ENCODE measurements at places on chromosomes 7 and 10.

DNA sequence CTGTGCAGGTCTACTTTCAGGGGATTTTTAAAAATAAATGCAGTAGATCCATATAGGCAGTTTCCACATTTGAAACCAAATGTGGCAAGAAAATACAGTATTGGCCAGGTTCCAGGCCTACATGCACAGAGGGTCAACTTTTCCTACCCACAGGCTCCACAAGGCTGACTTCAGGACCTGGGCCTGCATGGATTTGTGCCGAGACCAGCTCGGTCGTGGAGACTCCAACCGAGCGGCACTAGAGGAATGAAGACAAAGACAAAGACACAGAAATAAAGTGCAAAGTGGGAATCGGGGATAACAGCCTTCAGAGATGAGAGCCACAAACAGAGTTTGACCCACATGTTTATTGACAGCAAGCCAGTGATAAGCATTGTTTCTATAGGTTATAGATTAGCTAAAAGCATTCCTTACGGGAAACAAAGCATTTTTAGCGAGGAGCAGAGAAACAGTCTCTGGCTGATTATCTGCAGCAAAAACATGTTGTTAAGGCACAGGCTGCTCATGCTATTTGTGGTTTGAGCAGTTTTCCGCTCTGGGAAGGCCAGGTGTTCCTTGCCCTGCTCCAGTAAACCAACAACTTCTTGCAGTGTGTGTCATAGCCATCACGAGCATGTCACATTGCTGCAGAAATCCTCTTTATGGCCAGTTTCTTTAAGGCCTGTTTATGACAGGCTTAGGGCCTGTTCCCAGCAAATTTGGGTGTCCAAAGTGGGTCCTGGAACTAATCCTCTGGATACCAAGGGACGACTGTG is 52.6 kb downstream of the ZNF37A start:
- DNase-seq: no peak

DNA sequence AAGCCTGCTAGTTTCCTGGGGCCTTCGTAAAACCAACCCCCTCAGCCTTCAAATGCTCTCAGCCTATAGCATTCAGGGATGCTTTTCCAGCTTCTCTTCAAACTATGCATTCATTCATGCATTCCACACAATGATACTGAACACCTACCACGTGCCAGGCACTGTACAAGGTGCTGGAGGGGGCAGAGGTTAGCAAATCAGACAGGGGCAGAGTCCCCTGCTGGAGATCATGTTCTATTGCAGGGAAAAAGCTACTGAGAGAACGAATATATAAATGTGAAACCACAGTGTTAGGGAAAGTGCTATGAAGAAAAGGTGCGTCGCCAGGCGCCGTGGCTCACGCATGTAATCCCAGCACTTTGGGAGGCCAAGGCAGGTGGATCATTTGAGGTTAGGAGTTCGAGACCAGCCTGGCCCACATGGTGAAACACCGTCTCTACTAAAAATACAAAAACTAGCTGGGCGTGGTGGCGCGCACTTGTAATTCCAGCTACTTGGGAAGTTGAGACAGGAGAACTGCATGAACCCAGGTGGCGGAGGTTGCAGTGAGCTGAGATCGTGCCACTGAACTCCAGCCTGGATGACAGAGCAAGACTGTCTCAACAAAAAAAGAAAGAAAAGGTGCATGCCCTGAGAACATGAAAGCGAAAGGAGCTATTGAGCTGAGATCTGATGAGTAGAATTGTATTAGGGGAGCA is 64.6 kb upstream of the CALN1 start:
- DNase-seq: no peak

- no peak for DNase-seq
Measured at GRCh38 chr7:5215313-5215712, 25.3 kb downstream of the WIPI2 start.

- no peak for DNase-seq
Measured at GRCh38 chr7:151377406-151377805, 32.4 kb downstream of the WDR86 start.

GRCh38 chr7:41817386-41817785 is 114.5 kb upstream of the INHBA start:
- no peak for DNase-seq

DNA sequence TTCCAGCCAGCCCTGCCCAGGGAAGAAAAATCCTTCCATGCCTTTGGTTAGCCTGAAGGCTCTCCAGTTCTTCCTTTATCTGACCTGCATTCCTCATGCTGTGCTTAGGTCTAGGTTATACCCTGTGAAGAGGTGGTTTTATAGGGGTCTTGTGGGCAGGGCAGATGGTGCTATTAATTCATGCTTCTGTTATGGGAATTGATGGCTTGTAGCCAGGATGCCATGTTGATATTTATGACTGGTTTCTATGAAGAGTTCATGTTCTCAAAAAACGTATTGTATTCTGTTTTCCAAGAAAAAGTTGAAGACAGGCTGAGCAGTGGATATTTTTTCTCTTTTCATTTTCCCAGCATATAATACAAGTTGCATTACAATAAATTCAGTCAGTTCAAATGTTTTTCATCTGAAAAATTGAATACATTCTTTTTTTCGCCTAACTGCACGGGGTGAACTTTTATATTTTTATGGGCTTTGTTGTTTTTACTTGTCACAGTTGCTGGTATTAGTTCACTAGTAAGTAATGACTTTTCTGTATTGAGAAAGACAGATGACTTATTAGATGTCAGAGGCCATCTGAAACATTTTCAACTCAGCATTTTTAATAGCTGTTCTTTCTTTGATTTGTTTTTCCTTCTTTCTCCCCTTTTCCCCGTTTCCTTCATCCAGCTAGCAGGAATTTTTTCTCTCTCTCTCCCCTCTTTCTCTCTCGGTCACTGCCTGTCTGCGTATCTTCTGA is 322.8 kb downstream of the LRMDA start:
- no peak for DNase-seq

DNA sequence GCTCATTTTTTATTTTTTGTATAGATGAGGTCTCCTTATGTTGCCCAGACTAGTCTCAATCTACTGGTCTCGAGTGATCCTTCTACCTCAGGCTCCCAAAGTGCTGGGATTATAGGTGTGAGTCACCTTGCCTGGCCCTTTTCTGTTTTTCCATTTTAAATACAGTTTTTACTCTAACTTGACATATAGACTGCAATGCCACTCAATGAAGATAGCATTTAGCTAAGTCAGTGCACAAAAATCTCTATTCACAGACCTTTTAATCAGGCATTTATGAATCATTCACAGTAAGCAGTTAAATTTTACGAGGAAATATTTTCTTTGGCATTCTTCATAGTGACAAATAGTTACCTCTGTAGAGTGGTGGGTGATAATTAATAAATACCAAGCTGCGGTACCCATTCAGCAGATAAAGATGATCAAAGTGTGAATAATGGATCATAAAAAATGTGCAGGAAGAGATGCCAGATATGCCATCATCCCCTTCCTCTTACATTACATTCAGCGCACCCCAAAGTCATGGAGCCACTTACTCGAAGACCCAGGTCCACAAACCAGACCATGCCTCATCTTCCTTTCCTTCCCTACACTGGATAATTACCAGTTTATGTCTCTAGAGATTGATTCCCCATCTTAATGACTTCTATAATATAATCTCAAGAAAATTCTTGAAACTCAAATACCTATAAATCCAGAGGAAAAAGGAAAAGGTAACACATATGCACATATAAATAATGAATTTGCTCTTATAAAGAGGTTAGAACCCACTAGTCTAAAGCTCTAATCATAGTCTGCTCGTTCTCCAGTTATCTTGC is 56.0 kb downstream of the UBE2H start:
- DNase-seq: no peak

GRCh38 chr7:96400001-96400400 is 78.1 kb upstream of the SLC25A13 start:
- DNase-seq: no peak

DNA sequence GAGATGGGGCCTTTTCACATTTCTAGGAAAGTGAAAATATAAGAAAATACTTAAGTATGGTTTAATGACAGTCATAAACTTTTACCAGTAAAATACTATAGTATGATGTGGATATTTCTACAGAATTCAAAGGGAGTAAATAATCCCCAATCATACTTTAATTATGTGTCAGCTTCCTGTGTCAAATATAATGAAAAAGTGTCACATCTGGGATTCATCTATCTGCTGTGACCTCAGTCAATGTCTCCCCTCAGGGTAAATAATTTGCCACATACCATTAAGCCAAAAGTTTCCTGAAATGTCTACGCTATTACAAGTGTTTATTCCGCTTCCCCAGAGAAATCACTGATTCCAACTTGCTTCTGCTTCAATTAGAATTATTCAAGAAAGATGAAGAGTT is 110.5 kb downstream of the ITGA8 start:
- DNase-seq: no peak

GRCh38 chr7:139127648-139128047 is 18.1 kb upstream of the ZC3HAV1 start:
- no peak for DNase-seq

DNA sequence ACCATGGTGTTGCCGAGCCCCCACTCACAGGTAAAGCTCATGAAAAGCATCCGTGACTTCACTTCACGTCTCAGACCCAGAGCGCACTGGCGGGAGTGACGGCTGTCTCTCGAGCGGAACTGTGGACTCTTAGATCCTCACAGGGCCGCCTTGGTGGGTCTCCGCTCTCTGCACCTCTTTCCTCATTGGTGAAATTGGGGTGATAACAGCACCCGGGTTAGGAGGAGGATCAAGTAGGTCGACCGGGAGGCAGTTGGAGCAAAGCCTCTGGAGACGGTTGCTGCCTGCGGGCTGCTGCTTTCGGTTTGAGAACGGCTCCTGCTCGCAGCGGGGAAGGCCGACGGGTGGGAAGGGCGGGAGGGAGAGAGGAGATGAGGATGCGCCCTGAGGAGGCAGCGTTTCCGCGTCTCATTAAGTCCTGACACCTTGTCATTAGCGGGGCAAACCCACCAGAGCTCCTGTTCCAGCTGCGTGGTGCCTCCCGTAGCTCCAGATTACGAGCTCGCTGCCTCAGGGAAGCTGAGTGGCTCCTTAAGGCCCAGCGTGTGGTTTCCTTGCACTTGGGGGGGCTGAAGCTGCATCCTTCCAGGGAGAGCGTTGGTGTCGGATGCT is 51.9 kb upstream of the CFAP46 start:
- no peak for DNase-seq

DNA sequence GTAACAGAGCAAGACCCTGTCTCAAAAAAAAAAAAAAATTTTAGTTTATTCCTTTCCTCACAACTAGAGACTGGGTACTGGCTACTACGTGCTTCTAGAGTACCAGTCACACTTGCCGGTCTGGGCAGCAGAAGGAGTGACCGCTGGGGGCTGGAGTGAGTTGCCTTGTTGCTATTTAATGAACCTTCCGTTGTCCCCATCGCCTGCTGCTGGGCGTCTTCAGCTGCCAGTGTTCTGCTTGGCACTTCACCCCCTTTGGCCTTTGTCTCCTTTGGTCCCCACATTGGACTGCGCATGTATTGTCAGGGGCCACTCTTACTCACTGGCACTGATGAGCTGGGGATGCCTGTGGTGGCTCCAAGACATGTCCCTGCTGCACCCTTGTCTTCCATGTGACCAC is 110.6 kb downstream of the CLEC2L start:
- no peak for DNase-seq

GRCh38 chr7:18276380-18276779 is 219.2 kb upstream of the HDAC9 start:
- DNase-seq: no peak

- DNase-seq: no peak
Measured at GRCh38 chr7:115024276-115024675, 102.4 kb downstream of the MDFIC start.

- DNase-seq: no peak
Measured at GRCh38 chr10:63700631-63701156, 179.5 kb downstream of the REEP3 start.

DNA sequence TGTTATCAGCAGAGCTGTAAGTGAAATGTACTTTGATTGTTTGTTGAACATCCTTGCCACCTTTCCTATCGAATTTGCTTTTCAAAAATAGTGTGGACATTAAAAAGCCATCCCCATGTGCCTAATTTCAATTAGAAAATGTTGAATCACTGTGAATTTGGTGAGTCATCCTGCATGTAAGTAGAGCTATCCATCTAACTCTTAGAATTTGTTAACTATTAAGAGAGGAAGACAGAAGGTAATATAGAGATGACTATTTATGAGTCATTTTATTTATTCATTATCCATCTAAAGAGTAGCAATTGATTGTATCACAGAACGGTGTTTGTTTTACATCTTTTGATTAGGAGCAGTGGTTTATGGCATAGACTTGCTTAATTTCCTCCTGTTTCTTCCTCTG is 154.7 kb downstream of the MGMT start:
- no peak for DNase-seq

- no peak for DNase-seq
Measured at GRCh38 chr7:68712956-68713495, 885.2 kb upstream of the AUTS2 start.

DNA sequence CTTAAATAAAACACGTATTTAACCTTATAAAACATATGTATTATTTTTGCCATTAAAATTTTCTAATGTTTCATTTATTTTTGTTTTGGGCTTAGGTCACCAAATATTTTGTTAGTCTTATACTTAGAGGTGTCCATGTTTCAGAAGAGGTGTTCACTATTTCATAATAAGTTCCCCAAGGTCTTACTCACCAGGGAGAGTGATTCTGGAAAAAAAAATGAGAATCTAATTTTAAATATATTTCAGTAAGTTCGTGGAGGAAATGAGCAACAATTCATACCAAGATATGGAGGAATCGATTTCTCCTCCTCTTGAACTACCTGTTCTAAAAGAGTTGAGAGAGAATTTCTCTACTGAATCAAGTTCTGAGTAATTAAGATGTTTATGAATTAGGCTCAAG is 271.6 kb upstream of the SLC26A5 start:
- DNase-seq: no peak

DNA sequence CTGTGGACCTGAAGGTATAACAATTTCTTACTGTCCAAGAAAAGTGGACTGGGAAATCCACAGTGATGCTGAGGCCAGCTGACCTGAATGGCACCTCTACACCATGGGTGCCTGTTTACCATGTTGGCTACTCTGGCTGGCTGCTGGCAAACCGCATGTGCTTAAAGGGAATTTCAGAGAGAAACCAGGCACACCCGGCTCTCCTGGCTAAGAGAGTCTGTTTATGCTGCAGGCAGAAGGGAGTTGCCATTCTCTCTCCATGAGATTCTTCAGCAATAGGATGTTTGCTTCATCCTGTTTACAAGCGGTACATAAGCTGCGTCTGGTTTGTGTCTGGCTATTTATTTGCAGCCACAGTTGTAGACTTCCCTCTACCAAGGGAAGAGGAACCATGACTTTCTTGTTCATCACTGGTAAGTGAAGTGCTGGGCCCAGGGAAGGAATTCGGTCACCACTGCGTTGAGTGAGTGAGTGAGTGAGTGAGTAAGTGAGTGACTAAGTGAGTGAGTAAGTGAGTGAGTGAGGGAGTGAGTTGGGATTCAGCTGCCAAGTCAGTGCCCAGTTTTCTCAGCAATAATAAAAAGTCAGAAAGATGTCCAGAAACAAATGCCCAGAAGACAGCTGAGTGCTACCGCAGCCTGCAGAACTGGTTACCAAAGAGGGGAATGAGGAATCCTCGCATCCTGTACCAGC is 90.4 kb downstream of the COBL start:
- DNase-seq: no peak

- no peak for DNase-seq
Measured at GRCh38 chr10:5376450-5376849, 11.7 kb downstream of the UCN3 start.

GRCh38 chr7:77351539-77352004 is 64.6 kb downstream of the GSAP start:
- DNase-seq: peak; percentile 70

GRCh38 chr10:48608279-48608681 is 3.4 kb upstream of the ARHGAP22 start:
- peak; percentile 48 for DNase-seq

Data from CD14-positive monocyte (primary cell).